ENCODE measurements at places on chromosomes 4 and X. TPM values are rescaled to one million over a fixed set of nuclear protein-coding genes. Genes with fewer than 3 reads are reported as not detected.

The KCND1 gene
- 0.14 TPM for total RNA-seq

The CT47B1 gene
- total RNA-seq: not detected

The ASB11 gene
- total RNA-seq: not detected

The DRD5 gene
- not detected for total RNA-seq

The TNMD gene
- not detected for total RNA-seq

The FGFBP2 gene
- total RNA-seq: not detected

The ARSJ gene
- total RNA-seq: 24.3 TPM

The BTK gene
- total RNA-seq: not detected

The CHM gene
- 9.8 TPM for total RNA-seq

The DCHS2 gene
- 0.07 TPM for total RNA-seq

The GLRA2 gene
- total RNA-seq: not detected

The ADH1A gene
- total RNA-seq: not detected

All from airway epithelial cell (primary cell).